ENCODE measurements at places on chromosomes 5 and 9.
A peak's percentile ranks its signal among the peaks of the same experiment; 100 is the strongest.

DNA sequence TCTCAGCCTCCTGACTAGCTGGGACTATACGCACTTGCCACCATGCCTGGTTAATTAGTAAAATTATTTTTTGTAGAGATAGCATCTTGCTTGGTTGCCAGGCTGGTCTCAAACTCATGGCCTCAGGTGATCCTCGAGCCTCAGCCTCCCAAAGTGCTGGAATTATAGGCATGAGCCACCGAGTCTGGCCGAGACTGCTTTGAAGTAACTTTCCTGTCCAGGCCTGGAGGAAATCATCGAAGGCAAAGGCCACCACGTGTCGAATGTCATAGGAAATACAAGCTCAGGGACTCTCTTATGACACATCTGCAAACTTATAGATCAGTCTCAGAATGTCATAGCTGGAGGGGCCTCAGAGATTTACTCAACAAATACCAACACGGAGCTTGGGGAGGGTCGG is 25.1 kb downstream of the RAPGEF1 start:
- no peak for DNase-seq

GRCh38 chr5:154528005-154528594 is 50.1 kb upstream of the HAND1 start:
- DNase-seq = no peak

DNA sequence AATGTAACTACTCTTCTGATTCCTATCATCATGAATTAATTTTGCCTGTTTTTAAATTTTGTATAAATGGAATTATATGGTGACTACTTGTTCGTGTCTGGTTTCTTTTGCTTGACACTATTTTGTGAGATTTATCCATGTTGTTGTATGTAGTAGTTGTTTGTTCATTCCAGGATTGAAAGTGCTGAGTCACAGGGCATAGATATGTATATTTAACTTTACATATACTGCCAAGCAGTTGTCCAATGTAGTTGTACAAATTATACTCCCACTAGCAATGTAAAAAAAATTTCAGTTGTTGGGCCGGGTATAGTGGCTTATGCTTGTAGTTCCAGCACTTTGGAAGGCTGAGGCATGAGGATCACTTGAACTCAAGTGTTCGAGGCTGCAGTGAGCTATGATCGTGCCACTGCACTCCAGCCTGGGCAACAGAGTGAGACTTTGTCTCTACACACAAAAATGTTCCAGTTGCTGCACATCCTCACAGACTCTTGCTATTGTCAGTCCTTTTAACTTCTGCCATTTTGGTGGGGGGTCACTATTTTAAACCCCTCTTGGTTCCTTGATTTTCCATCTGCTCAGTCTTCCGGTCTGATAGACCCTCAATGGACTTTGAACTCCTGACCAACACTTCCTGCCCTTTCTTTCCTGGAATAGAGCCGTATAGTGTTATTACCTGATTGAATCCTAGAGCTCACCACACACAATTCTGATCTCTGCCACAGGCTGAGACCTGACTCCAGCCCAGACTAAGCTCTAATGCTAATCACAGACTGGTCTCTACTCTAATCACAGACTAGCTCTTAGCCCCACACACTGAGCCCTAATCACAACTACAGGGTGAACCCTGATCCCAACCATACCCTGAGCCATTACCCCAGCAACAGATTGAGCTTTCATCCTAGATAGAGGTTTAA is 69.3 kb upstream of the MELK start:
- DNase-seq = no peak

- no peak for DNase-seq
Observed at GRCh38 chr9:87657893-87658292, 68.0 kb upstream of the CTSL start.

GRCh38 chr5:166595274-166595951 is 1696.0 kb upstream of the WWC1 start:
- no peak for DNase-seq

- DNase-seq = peak; percentile 70
Observed at GRCh38 chr9:118883411-118883810, 485.8 kb downstream of the BRINP1 start.

- DNase-seq = no peak
Observed at GRCh38 chr5:178058321-178059012, 54.9 kb upstream of the N4BP3 start.

DNA sequence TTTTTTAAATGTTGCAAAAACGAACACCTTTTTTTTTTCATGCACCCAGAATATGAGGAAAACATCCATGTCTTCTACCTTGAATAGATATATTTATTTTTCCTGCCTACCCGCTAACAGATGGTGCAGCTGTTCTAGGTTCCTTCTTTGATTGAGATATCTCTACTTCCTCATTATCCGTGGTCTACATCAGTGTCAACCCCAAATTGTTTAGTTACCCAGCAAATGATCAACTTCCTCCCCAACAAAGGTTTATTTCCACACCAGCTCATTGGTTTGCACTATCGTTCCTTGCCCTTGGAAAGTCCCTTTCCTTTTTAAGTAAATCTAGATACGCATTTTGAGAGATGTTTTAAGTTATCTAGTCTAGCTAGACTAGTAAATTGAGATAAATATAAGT is 166.4 kb downstream of the PRR16 start:
- DNase-seq = no peak

DNA sequence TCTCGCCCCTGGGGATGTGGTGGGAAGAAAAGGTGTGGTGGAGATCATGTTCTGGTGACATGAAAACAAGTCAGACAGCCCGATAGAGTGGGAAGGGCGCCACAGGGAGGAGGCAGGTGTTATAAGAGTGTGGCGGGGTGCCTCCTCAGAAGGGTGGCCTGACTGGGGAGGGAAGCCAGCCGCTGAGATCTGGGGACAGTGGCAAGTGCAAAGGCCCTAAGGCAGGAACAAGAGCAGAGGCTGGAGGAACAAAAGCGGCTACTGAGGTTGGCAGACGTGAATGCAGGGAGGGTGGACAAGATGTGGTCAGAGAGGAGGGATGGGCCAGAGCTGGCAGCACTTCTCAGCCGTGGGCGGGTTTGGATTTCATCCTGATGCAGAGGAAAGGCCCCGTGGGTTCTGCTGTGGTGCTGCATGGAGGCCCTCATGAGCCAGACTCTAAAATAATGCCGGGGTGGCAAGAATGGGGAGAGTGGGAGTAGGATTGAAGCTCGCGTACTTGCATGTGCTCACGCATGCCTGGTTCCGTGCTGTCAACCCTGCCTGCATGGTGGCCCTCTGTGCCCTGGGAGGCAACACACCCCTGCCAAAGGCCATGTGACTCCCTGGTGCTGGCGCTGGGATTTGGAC is 89.2 kb downstream of the MVB12B start:
- DNase-seq = no peak

- no peak for DNase-seq
Observed at GRCh38 chr5:181186986-181187499, 18.0 kb downstream of the TRIM7 start.

DNA sequence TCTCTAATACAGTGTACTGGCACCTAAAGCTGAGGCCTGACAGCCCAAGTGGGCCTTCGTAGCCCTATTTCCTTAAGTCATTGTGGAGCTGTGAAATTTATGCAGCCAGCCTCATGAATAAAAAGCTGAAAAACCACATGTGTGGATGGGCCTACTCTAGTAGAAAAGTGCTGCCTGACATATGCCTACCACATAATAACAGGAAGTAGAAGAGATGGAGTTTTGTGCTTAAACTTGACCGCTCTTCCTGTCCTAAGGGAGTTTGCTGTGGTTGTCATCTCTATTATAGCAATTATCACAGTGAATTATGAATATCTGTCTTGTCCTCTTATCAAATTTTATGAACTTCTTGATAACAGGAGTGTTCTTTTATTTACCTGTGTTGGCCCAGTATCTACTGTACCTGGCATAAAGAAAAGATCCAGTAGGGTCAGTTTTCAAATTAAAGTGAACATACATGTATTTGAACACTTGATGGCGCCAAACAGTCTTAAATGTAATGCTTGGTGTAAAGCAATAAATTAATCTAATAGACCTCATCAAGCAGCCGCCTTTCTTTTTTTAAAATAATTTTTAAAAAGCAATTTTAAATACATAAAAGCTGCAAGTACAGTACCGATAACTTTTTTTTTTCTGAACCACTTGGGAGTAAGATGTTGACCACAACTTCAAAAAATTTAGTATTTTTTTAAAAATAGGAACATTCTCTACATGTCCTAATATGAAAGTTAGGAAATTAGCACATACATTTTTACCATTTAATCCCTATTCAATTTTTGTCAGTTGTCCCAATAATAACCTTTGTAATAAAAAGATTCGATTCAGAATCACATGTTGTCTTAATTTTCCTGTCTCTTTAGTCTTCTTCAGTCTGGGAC is 51.0 kb downstream of the FKTN start:
- DNase-seq = peak; percentile 75

DNA sequence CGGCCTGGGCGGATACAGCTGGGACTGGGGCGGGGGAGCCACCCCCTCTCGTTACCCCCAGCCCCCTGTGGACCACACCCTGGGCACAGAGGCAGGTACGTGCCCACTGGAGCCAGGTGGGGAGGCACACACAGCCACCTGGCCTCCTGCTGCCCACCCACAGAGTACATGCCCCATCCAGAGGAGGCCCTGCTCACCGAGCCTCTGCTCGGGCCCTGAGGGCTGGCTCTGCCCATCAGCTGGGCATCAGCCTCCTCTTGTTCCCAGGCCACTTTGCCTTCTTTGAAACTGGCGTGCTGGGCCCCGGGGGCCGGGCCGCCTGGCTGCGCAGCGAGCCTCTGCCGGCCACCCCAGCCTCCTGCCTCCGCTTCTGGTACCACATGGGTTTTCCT is 6.3 kb downstream of the MAMDC4 start:
- no peak for DNase-seq

DNA sequence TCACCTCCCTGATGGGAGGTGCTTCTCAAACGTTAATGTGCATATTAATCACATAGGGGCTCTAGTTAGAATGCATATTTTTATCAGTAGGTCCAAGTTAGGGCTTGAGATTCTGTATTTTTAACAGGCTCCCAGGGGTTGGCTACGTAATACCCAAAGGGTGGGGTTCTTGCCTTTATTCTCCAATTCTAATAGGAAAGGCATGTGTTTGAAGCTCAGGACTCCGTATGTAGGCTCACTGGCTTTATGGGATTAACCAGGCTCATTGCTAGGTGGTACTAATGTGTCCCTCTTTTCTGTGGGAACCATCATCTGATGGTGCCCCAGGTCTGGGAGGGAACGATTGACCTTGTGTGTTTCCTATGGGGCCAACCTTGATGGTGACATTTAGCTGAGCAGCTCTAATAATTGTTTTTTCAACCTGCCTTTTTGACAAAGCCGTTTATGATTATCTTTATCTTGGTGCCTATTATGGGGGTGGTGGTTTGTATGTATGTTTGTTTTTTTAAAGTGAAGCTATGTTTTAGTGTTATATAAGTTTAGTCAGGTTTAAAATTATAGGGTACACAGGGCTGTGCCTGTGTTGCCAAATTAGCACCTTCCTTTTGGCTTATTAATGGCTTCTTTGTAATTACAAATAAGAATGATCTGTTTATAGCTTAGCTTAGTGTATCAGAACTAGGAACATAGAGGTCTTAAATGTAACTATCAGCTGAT is 20.8 kb downstream of the TJP2 start:
- no peak for DNase-seq

DNA sequence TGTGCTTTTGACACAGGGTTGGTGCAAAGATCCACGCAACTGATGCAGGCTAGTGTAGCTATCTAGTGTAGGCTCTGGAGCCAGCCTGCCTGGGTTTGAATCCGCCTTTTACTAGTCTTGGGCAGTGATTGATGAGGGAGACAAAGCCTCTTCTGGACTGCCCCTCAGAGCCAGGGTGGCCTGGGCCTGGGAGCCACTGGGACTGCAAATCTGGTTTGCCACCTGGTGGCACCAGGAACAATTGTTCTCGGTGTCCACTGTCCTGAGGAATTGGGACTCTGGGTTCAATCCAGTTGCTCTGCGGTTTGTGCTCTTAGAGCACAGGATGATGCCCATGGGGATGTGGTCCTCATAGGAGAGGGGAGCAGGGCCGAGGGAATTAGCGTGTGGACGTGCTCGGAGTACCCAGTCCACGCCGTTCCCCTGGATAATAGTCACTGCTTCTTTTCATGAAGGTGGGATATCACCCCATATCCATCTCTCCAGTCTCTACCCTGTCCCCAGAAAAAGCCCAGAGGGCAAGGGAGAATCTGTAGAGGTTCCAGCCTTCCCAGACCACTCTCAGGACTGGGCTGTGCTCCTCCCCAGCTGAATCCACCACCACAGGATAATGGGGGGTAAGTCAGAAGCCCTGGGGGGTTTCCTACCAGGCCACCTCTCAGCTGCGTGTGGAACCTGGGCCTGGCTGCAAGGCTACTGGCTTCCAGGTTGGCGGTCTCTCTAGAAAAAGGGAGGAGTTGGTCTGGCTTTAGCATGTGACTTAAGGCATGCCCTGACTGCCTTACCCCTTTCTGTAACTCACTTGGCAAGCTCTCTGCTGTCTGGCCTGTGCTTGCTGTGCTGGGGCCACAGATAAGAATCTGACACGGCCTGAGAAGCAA is 1.9 kb downstream of the B4GALT7 start:
- no peak for DNase-seq

DNA sequence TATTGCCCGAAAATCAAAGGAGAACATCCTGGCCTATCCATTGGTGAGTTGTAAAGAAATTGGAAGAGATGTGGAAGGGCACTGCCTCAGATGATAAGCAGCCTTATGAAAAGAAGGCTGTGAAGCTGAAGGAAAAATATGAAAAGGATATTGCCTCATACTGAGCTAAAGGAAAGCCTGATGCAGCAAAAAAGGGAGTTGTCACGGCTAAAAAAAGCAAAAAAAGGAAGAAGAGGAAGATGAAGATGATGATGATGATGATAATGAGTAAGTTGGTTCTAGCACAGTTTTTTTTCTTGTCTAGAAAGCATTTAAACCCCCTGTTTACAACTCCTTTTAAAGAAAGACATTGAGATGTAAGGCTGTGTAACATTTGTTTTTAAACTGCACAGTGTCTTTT is 59.8 kb upstream of the ZBED3 start:
- no peak for DNase-seq

DNA sequence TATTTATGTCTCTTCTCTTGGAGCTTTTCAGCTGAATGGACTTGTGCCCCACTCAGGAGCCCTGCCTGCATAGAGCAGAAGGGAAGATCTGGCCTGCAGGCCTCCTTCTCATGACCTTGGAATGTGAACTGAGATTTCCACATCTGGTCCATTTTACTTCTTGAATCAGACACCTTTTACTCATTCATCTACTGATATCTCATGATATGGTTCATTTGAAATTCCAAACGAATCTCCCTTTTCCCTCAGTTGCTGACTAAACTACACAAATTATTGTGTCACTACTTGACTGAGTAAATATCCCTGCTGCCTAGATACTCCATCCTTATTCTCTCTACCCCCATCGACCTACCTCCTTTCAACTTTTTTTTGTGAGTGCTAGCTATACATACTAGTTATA is 138.7 kb downstream of the PLCXD3 start:
- DNase-seq = no peak

DNA sequence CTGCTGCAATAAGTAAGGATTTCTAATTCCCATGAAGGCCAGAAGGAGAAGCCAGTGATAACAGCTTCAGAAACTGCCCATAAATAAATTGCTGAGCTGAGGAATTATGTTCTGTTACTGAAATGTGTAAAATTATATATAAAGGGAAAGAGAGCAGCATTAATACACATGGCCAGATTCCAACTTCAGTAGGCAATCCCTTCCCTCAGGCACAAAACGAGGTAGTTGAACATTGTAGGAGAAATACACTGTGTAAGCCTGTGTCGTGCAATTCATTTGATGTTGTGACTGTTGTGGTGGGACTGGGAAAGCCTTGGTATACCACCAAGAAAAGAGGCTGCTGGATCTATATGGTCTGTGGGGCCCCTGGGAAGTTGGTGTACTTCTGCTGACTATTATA is 192.9 kb downstream of the WDR70 start:
- DNase-seq = peak; percentile 12

GRCh38 chr5:64165500-64166200 is at the start of gene RNF180:
Gene RNF180 (plus strand): TSS chr5:64165843. CDS start chr5:64200808, 34,965 bp downstream.
- DNase-seq = no peak

- DNase-seq = no peak
Observed at GRCh38 chr5:170056561-170057267, 49.0 kb upstream of the FOXI1 start.

All from SJCRH30 (cell line).